ENCODE measurements at places on chromosomes 6 and 20.
A peak's percentile ranks its signal among the peaks of the same experiment; 100 is the strongest.

DNA sequence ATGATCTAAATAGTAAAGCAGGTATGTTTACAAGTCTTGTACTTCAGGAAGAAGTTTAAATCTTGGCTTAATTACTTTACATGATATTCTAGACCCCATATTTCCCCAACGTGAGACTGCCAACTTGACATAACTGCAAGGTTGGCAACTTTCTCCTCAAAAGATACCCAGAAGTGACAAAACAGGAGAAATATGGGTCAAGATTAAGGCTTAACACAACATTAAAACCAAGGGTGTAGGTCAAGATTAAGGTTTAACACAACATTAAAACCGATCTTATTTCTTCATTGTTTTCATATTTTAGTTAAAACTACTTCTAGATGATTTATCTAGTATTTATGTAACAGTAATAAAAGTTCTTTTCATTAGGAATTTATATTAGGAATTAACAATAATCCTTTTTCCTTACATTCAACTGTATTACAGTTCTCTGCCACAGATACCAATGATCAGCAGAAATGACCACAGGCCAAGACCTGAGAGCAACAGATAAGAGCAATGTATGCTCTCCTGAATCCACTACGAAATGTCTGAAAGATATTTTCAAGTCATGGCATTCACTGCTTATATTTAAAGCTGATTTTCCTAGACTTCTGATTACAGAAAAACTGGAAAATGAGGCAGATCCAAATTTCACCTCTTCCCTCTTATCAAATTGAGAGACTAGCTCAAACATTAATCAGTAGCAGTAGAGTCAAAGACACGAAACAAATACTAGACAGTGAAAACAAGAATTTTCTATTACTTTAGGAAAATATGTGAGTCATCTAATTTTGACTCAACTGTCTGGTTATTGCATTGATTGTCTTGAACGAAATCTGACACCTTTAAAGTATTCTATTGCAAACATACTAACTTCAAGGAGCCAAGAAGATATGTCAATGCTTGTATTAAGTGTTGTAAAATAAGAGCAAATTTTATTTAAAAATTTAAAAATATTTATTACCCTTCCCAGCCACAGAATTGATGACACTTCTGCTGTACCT lies 72.3 kb downstream of the RNGTT start:
- DNase-seq = no peak

GRCh38 chr6:78513856-78514255 lies 353.5 kb upstream of the IRAK1BP1 start:
- DNase-seq = no peak

DNA sequence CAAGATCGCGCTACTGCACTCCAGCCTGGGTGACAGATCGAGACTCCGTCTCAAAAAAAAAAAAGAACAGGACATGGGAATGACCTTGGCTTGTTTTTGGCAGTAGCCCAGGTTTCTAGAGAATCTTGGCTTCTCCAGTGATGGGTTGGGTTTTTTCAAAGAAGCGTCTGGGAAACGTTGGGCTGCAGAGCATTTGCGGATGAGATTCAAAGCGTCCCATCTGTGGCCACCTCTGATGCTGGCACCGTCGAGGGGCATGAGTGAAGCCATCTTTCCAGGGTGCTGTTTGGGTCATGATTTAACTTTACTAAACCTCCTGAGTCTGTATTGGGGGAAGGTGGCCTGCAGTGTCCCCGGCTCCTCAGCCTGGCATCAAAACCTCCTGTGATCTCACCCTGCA lies 43.2 kb upstream of the SRF start:
- DNase-seq = no peak

DNA sequence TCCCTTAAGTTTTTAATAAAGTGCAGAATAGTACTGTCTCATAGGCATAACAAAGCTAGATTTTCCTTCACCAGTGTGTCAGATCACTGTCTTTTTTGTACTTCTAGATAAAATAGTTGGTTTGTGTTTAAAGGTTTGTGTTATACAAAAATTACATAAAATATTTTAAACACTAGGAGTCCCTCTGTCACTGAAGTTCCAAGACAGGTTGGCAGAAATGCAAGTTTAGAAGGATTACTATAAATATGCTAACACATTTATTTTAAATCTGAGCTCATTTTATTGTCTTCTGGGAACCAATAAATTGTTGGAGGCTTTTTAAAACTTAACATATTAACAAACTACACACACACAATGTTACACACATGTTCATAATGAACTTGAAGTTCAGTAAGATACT lies 30.8 kb upstream of the RUNX2 start:
- no peak for DNase-seq

DNA sequence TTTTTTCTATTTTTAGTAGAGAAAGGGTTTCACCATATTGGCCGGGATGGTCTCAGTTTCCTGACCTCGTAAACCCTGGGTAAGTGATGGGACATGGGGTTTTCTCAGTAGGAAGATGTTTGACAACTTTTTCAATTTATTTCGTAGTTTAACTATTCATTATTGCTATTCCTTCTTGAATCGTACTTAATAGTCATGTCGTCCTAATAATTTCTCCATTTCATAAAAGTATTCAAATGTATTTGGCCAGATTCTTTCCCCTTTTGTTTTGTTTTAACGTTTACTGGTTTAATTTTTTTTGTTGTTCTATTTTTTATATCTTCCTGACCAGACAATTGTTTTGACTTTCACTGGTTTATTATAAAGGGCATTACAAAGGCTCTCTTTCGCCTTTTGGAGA lies 16.3 kb downstream of the GPX5 start:
- no peak for DNase-seq

- peak; percentile 37 for DNase-seq
Observed at GRCh38 chr6:142946924-142947713, 2.1 kb upstream of the HIVEP2 start.
